ENCODE measurements at places on chromosomes 7 and 10.

DNA sequence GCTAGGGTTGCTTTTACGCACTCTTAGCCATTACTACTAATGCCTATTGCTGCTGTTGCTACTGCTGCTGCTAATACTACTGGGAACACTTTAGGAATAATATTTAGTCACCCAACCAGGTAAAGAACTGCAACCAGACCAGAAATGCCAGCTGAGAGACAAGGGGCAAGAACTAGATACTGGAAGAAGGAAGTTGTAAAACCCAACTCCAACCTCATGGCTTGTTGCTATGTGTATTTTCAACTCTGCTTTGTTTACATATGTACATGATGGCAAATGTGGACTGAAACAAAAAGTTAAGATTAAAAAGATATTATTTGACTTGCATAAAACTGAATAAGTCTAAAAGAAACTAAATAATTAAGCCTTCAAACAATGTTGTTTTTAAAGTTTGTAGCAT is 177.7 kb downstream of the GNAT3 start:
- no peak for DNase-seq

DNA sequence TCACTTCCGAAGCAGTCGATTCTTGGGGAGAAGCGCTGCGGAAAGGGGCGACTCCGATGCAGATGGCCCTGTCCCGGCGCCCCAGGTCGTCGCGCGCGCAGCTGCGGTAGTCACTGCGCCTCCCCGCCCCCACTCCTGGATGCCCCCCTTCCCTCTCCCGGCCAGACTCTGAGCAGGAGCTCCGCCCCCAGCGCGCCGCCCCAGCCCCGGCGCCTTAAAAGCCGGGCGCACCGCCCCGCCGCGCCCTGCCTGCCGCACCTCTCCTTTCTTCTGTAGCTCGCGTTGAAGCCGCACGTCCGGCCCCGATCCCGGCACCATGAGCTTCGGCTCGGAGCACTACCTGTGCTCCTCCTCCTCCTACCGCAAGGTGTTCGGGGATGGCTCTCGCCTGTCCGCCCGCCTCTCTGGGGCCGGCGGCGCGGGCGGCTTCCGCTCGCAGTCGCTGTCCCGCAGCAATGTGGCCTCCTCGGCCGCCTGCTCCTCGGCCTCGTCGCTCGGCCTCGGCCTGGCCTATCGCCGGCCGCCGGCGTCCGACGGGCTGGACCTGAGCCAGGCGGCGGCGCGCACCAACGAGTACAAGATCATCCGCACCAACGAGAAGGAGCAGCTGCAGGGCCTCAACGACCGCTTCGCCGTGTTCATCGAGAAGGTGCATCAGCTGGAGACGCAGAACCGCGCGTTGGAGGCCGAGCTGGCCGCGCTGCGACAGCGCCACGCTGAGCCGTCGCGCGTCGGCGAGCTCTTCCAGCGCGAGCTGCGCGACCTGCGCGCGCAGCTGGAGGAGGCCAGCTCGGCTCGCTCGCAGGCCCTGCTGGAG is at the start of gene INA:
Gene INA (plus strand): TSS at position 243 of the 817 bp plus-strand sequence. CDS start 74 bp downstream, at position 317.
- DNase-seq = peak; percentile 6

DNA sequence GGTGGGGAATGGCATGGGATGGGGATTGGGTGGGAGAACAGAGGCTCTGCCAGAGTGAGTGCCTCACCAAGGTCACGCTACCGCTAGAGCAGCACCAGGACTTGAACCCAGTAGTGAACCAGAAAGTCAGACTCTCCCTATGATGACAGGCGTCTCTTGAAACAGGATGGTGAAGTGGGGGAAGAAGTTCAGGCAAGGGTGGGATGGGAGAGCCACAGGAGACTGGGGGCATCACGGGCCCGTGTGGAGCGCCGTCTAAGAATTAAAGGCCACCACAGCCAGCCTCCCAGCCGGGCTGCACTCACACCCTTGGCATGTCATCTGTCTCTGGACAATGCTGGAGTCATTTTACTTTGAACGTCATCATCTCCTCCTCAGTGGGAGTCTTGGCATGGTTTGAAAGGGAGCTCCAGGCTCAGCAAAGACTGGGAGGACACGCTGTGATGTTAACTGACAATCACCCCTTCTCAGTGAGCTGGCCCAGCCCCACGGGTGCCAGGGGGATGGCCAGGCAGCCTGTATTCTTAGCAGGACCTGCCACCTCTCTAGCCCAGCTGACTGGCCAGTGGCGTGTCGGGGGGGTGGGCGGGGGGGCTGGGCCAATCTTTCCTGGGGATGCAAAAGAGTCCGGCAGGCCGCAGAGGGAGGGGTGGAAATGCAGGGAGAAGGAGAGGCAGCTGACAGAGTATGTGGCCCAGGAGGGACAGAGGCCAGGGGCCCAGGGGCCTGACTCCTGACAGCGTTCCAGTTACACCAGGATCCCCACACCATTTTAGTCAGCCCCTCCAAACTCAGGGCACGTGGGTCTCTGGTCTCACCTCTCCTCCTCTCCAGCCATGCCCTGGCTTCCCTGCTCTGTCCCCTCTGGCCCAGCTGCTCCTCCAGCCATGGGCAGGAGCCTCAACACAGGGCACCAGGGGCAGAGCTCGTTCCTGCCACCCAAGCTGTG is 96.2 kb downstream of the VOPP1 start:
- DNase-seq = no peak

- no peak for DNase-seq
These were observed 17.9 kb upstream of the GDF10 start for GRCh38 chr10:47282005-47282656.

- DNase-seq = no peak
These were observed 113.1 kb downstream of the RNF32 start for GRCh38 chr7:156753630-156754029.

DNA sequence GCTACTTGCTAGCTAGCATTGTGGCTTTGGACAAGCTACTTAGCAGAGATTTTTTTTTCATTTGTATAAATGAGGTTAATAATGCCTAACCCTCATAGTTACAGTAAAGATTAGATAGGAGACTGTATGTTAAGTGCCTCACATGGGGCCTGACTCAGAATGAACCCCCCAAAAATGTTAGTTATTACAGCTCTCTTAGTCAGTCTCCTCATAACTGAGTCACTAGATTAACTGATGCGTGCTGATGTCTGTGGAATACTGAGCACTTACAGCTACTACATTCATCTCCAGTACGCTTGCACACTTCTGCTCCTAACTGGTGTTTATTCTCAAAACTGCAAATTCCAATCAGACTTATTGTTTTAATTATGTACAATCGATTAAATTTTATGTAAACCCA is 315.3 kb downstream of the SNX13 start:
- no peak for DNase-seq

DNA sequence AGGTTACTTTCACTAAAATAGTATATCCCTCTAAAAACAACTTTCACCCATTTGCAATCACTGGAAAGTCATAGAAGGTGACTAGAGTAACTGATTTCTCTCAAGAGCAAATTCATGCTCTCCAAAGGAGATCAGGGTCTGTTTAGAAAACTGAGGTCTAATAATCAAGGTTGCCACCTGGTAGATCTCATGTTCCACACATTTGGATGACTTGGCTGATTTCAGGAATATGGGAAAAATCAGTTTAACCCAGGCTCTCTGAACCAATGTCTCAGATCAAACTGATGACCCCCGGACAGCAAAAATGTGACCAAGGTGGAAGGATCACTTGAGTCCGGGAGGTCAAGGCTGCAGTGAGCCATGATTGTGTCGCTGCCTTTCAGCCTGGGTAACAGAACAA is 562.4 kb upstream of the C7orf33 start:
- DNase-seq = no peak

- no peak for DNase-seq
These were observed 51.0 kb downstream of the ATXN7L1 start for GRCh38 chr7:105825371-105825770.

Measured in T1000 (cell line).